ENCODE measurements at places on chromosomes 6 and 20.

- DNase-seq, result no peak
Measured at GRCh38 chr6:84953111-84953755, 188.8 kb upstream of the TBX18 start.

GRCh38 chr6:126033696-126034095 is 47.4 kb downstream of the TRMT11 start:
- DNase-seq, result no peak

GRCh38 chr6:33126101-33126714 is 50.4 kb downstream of the HLA-DPB1 start:
- DNase-seq, result peak; percentile 47

GRCh38 chr6:1485678-1486077 is 96.3 kb downstream of the FOXF2 start:
- no peak for DNase-seq

DNA sequence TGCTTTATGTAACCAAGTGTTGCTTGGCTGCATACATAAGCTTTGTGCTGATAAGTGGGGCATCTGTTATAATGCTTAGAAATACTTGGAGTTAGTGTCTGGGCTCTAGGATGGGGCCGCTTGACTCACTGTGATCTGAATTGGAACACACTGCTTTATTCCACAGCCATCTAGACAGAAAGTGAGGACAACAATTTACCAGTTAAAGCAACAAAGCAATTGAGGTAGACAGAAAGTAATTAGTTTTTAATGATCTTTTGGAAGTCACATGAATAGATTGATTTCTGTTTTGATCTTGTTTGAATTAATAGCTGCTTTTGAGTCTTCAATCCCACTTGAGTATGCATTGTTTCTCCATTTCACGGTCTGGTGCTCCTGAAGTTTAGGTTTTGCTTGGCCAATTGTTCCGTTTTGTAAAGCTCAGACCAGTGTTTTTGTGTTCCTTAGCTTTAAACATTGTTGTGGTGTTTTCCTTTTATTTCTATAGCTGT is 157.5 kb downstream of the TRMT11 start:
- no peak for DNase-seq

DNA sequence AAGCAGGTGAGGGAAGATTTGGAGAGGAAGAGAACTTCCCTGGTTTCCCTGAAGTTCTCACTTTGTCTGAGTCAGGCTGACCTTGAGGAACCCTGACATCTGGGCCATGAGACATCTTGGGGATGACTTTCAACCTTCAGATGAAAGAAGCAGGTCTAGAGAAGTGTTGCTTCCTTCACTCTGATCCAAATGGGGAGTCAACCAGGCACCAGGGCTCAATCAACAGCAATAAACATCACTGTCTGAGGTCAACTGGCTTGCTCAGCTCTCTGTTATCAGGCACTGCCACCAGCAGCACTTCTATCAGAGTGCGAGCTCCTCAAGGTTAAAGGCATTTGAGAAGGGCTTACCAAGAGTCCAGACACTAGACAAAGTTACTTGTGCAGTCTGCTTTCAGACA is 6.3 kb downstream of the ACOT8 start:
- DNase-seq, result no peak

DNA sequence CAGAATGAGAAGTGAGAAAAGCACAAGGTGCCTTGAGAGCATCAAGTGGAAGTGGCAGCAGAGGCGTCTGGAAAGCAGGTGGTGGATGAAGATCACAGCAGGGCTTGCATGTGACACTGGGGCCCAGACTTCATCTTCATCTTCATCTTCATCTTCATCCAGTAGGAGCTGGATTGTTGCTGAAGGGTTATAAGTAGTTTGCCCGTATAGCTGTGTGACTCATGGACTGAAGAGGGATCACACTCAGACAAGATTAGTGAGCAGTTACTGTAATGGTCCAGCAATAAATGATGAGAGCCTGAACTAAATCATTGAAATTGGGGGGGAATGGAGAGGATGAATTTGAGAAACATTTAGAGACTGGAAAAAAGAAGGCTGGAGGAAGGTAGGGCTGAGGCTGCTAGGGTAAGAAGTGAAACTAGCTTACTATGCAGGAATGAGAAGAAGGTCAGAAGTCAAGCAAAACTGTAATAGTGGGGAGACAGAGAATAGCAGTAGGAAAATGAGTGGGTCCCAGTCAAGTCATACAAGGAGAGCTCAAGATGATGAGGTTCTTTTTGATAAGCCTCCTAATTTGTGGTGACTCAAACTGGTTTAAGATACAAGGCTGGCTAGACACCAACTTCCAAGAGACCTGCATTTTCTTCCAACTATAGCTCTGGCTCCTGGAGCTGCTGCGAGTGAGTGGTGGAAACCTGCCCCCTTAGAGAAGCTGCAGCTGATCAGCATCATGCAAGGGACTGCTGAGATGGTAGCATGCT is 92.3 kb upstream of the BEND6 start:
- no peak for DNase-seq

DNA sequence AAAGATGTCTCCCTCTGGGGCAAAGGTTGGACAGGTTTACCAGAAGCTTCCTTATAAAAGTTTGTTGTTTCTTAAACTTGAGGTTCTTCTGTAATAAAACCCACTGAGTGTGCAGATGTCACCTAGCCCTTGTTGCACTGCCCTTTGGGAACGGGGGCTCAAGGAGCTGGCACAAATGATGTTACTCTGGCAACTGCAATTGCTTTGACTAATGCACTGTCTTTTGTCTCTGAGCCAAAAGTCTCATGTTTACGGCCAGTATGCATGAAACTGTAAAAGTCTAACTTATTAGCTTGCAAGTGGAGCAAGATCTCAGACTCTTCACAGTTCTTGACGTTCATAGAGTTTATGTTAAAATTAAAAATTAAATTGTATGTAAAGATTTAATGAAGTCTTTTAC is 655.7 kb downstream of the EPHA7 start:
- DNase-seq, result no peak

DNA sequence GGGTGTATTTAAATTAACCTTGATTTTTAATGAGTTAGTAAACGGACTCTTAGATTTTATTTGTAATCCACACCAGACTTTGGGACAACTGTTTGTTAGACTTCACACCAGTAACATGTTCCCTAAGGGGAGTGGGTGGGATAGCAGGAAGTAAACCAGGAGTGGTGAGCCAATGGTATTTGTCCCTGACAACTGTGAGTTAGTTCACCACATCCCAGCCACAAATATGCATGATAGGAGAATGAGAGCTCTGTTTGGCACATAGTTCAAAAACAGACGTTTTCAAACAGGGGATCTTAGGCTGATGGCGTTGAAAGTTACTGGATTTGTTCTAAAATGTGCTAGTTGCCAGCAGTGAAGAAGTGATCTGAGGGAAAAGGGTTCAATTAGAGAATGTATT is 18.7 kb upstream of the COL10A1 start:
- DNase-seq, result no peak

- DNase-seq, result no peak
Measured at GRCh38 chr6:83310046-83310445, 116.9 kb downstream of the RWDD2A start.

Measured in CD8-positive, alpha-beta T cell (primary cell).